ENCODE measurements at places on chromosomes 5 and 9.

- peak; percentile 82 for DNase-seq
These were observed at the start of the genes GDF9 and UQCRQ for GRCh38 chr5:132866342-132867045. Gene GDF9 (minus strand): TSS chr5:132866469. CDS start chr5:132864533, 1,936 bp downstream. Gene UQCRQ (plus strand): TSS chr5:132866642. CDS start chr5:132866882, 240 bp downstream.

DNA sequence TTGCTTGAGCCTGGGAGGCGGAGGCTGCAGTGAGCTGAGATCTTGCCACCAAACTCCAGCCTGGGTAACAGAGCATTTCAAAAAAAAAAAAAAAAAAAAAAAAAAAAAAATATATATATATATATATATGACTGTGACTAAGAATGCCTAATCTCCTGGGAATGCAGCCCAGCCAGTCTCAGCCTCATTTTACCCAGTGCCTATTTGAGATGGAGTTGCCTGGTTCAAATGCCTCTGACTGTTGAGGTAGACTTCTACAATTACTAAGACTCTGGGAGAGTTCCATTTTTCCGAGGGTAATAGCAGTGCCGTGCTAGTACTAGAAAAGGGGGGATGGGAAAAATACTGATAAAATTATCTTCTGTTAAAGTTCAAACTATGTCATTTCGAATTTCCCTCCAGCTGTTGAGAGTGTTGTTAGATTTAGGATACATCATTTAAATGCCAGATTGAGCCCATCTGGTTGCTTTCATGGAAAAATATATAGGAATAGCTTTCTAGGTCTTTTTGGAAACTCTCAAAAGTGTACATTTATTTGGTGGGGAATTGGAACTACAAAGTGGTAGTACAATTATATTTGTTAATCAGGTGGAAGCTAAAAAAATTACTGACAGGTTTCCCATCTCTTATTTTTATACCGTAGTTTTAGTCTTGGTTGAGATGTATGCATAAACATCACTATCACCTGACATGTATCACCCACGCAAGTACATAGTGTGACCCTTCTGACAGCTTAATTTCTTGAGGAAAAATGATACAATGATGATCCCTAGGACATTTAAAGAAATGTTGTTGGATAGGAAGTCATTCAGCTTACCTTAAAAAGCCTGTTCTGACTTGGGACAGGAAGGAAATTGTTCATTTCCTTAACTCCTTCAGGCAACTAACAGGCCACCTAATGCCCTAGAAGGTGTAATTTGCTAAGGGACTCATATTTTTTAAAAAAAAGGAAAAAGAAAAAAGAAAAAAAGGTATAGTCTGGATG is 214.9 kb downstream of the ADAMTSL1 start:
- no peak for DNase-seq

- no peak for DNase-seq
These were observed 5.5 kb upstream of the TNFSF15 start for GRCh38 chr9:114811301-114811700.

GRCh38 chr5:56358703-56359681 is 125.9 kb upstream of the ANKRD55 start:
- DNase-seq = no peak

- DNase-seq = no peak
These were observed 110.4 kb downstream of the ZNF354C start for GRCh38 chr5:179170606-179171005.

- no peak for DNase-seq
These were observed 54.2 kb downstream of the KLF4 start for GRCh38 chr9:107435415-107435814.

- no peak for DNase-seq
These were observed 630.5 kb downstream of the ACTL7B start for GRCh38 chr9:108225149-108225800.

DNA sequence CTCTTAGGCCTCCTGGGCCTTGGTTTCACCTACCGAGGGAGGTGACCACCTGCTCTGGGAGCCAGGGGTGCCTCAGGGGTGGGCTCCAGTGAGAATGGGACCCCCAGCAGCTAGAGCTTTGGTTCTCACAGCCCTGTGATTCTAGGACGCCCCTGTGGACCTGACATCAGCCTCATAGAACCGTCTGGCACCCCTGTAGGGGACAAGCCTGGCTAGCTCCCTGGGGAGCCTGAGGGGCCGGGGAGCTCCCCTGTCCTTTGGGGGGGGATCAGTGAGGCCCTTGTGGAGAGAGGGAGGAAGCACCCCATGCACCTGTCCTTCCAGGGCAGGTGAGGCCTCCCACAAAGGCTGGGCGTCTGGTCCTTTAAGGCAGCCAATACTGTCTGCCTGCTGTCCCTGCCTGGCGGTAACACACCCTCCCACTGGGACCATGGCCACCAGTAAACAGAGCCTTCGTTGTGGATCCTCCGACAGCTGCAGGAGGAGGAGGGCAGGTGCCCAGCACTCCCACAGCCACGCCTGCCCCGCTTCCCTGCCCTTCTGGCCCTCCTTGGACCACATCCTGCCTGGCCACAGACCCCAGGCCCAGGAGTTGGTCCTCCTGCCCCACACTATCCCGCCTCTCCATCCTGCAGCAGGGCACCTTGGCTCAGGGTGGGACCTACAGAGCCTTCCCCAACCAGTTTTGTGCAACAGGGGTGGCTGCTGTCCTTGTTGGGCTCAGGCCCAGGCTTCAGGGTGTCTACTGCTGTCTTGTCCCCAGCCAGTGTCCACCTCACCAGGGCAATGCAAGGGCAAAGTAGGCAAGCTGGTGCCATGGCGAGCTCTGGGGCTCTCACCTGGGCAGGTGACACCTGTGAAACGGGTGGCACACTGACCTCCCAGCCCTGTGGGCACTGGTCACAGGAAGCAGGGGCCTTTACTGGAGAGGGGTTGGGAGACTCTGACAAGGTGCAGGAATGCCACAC is 3.0 kb upstream of the TUBB4B start:
- no peak for DNase-seq

DNA sequence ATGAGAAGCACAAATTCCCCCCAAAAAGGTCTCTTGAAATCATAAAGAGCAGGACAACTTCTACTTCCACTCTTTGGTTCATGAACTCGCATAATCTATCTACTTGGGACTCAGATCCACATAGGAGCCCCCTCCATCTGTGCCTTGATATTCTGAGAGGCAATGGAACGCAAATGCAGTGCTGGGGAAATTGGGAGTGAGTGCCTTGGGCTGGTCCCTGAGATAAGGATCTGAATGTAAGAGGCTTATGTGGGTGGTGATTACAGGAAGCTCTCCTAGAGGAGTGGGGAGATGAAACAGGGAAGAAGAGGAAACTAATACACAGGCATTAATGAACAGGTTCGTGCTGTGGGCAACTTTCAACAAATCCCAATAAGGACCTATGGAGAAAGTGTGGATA is 285.6 kb downstream of the RASEF start:
- no peak for DNase-seq

DNA sequence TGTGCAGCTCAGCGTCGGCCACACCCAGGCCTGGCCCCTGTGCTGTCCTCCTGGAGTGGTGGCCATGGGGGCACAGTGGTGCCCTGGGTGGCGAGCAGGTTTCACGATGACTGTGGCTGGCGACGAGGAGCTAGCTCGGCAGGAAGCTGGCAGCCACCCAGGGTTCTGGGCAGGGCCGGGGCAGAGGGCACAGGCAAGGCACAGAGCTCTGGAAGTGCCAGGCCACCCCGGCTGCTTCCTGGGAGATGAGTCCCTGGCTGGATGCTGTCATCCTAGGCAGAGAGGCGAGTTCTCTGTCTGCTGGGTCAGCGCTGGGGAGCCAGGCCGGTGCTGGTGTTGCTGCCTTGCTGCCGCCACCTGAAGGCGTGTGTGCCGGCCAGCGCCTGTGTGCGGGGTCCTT is 51.7 kb downstream of the RXRA start:
- DNase-seq = no peak

DNA sequence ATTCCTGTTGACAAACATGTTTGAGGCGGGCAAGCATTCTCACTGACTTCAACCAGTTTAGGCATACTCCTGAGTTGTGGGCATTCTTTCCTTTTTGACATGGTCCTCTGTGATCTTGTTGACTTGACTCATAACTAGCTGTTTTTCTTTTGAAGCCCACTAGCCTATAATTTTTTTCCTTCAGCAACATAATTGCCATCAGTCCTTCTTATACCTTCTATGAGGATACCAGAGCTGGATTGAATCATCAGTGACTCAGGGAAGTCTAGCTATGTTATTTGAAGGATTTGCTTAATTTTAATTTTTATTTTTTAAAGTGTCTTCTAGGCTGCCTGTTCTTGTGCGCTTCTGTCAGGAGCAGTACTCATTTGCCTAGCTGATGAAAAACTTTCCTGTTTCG is 259.5 kb downstream of the NR3C1 start:
- no peak for DNase-seq

- no peak for DNase-seq
These were observed 17.9 kb upstream of the POC5 start for GRCh38 chr5:75734913-75735789.

DNA sequence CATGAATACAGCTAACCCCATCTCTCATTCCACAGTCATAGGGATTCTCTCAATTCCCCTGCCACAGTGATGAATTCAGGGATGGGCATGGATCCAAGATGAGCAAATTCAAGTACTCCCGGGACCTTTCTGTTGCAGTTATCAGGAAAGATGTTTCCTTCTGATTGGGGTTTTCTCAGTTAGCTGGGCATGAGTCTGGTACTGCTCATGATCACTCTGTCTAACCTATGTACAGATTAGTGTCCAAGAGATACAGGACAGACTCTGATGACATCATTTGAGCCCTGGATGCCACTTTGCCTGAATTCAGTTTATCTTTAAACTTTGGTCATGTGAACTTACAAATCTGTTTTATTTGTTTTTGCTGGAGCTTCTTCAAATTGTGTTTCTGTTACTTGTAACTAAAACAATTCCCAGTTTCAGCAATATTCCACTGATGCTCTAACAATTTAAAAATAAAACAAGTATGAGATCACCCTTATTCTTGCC is 257.7 kb upstream of the KLF9 start:
- no peak for DNase-seq

GRCh38 chr9:115262477-115262876 is 144.5 kb upstream of the TNC start:
- no peak for DNase-seq

- DNase-seq = no peak
These were observed 63.1 kb upstream of the TTC23L start for GRCh38 chr5:34775886-34776285.

DNA sequence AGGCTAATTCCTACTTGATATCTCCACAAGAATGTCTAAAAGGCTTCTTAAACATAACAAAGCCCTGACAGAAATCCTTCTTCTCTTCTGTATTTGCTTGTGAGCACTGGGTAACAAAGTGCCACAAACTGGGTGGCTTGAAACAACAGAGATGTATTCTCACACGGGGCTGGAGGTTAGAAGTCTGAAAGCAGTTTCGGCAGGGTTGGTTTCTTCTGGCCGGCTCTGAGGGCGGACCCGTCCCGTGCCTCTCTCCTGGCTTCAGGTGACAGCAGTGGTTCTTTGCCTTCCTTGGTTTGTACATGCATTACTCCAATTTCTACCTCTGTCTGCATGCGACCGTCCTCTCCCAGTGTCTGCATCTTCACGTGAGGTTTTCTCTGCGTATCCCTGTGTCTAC is 14.0 kb upstream of the TRAF1 start:
- no peak for DNase-seq

GRCh38 chr5:37037840-37038239 is 161.3 kb downstream of the NIPBL start:
- DNase-seq = no peak

DNA sequence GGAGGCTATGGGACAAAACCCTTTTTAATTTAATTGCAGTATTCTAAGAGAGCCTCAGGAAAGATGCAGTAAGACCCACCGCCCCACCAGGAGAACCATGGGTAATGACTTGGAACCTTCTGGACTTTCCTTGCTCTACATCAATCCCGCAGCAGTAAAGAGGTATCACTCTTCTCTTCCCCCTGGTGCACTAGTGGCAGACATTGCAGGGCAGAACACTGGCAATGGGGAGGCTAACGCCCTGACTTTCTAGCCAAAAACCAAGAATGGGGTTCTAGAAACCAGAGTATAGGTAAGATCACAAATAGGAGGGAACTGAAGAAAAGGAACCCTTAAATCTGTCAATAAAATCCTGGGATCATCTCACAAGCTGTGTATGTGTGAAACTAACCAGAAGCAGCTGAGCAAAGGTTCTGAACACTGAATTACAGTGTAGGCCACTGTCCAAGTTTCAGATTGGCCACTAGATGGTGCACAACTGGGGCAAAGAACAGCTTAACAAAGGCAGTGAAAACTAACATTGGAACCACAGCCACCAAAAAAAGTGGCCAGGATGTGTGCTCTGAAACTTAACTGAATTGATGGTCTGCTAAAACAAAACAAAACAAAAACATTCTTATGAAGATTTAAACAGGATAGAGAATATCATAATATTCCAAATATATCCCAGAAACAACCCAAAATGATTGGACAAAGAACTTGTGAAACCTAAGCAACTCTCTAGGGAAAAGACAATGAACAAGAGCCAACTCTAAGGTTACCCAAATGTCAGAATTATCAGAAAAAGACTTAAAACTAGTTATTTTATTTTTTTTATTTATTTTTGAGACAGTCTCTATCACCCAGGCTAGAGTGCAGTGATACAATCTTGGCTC is 6.6 kb upstream of the FAM151B start:
- peak; percentile 7 for DNase-seq

- DNase-seq = no peak
These were observed 79.9 kb upstream of the SLC1A3 start for GRCh38 chr5:36526537-36526936.

DNA sequence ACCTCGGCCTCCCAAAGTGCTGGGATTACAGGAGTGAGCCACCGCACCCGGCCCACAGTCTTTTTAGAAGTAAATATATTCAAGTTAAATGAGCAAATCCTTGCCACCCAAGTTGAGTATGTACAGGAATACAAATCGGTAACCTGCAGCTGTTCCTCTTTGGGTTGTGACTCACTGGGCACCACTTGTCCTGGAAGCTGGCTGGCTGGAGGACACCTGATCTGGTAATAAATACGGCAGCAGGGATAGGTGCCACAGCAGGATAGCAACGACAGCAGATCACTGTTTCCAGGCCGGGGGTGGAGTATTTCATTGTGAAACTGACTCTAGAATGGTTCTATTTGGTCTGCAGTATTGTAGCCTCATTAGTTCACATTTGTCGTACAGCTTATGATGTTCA is 35.7 kb upstream of the SLC36A2 start:
- DNase-seq = no peak

- DNase-seq = no peak
These were observed 45.8 kb downstream of the MEIKIN start for GRCh38 chr5:131899686-131900085.

DNA sequence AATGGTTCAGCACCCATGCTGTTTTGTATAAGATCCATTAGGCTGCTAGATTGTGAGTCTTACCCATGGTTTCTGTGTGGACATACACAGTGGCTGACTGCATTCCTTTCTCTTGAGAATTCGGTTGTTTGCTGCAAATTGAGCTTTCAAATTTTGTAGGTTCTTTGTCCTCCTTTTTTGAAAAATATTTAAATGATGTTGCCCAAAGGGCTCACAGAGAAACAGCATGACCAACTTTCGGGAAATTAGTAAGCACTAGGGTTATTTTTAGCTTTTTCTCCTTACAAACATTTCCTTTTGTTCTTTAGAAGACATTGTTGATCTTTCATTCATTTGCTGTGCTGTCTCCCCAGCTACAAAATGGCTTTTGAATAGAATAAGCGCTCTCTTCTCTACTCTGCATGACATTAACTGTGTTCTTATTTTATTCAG is 79.4 kb downstream of the NLN start:
- no peak for DNase-seq

Measured in stimulated activated CD8-positive, alpha-beta memory T cell treated with anti-CD3 and anti-CD28 coated beads, Interleukin-12 subunit alpha, Interleukin-12 subunit beta, amount 100 ng/mL, for 1 hour (primary cell).